ENCODE measurements at places on chromosomes 16 and 17.

GRCh38 chr17:17541640-17542001, 45.4 kb upstream of the RASD1 start:
- DNase-seq, result no peak

DNA sequence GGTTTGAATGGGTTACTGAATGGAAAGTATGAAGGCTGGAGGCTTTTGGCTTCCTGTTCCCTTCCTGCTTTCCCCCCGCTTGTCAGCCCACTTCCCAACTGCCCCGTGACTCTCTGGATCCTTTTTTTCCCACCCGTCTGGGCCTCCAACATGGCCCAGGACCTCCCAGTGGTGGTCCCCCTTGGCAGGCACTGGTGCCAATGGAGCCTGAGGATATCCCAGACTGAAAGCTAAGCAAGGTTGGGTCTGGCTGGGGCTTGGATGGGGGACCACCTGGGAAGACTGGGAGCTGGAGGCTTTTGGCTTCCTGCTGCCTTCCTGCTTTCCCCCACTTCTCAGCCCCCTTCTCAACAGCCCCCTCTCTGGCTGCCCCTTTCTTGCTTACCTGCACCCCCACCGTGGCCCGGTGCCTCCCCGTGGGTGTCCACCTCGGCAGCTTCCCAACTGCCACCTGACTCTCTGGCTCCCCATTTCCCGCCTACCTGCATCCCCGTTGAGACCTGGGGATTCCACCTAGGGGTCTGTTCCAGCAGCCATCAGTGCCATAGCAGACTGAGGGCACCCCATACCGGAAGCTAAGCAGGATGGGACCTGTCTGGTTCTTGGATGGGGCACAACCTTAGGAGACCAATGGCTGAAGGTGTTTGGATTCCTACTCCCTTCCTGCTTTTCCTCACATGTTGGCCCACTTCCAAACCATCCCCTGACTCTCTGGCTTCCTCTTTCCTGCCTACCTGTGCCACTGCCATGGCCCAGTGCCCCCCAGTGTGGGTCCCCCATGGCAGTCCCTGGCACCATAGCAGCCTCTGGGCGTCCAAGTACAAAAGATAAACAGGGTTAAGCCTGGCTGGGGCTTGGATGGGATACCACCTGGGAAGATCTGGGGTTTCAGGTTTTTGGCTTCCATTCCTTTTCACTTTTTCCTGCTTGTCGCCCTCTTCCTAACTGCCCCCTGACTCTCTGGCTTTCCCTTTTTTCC, 2295.3 kb downstream of the TP53TG3F start:
- DNase-seq, result no peak

GRCh38 chr16:53358884-53359283, 75.4 kb upstream of the RBL2 start:
- no peak for DNase-seq

- DNase-seq, result no peak
Measured at GRCh38 chr17:59832883-59833379, 59.8 kb downstream of the TUBD1 start.

DNA sequence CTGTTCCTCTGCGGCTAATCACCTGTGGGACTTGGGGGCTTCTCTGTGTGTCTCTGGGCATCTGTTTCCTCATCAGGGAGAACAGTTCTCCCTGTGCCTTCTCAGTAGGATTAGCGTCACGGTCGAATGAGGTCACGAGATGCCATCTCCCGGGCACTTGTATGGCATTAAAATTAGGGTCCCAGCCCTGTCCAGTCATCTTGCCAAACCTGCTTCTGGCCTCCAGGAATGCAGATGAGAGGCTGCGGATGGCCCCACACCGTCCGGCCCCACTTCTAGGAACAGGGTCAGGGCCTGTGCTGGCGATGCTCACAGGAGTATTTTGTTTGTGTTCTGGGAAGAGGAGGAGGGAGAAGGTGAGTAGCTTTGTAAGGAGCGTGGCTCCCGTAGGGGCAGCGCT, 58.5 kb downstream of the OR1D5 start:
- DNase-seq, result no peak

GRCh38 chr16:86635176-86635876, 57.0 kb downstream of the FOXL1 start:
- no peak for DNase-seq

GRCh38 chr16:87647431-87648185, 45.3 kb downstream of the JPH3 start:
- no peak for DNase-seq

GRCh38 chr17:74028354-74029116, 174.9 kb upstream of the RPL38 start:
- DNase-seq, result no peak

DNA sequence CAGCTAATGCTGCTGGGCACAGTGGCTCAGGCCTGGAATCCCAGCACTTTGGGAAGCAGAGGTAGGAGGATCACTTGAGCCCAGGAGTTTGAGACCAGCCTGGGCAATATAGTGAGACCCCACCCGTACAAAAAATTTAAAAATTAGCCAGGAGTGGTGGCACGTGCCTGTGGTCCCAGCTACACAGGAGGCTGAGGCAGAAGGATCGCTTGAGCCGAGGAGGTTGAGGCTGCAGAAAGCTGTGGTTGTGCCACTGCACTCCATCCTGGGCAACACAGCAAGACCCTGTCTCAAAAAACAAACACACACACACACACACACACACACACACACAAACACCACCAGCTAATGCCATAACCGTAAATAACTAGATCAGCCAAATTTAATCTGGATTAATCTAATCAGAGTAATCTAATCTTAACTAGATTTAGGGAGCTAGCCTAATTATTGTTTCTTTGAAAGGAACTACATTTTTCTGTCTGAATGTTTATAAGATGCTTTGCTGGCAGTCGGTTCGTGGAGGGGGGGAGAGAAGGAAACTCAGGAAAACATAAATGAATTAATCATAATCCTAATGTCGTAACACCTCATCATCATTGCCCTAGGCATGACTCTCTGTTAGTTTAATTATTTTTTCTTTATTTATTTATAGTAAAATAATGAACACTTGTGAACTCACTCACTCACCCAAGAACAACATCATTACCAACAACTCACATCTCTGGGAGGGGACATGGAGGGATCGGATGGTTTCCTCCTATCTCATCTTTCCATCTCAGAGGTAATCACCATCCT, 12.5 kb upstream of the RBBP6 start:
- no peak for DNase-seq

- DNase-seq, result no peak
Measured at GRCh38 chr16:22638393-22639206, 127.9 kb downstream of the NPIPB5 start.

- no peak for DNase-seq
Measured at GRCh38 chr17:74757931-74758847, 9.8 kb downstream of the NHERF1 start.

DNA sequence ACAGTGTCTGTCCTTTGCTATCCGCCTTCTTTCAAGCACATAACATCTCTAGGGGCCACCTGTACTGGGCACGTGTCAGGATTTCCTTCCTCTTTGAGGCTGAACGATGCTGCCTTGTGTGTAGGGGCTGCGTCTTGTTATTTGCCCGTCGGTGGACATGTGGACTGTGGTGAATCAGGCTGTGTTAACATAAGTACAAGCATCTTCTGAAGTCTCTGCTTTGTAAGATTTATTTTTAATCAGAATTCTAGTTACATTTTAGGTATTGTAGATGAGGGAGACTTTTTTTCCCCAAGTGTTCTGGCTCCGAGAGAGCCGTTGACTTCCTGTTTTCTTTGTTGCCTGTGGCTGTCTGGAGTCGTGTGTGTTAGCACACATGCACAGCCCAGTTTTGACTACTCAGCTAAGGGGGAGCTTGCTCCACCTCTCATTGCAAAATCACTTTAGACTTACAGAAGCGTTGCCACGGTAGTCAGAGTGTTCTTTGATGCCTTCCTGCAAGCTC, 26.1 kb downstream of the SPG7 start:
- DNase-seq, result no peak

DNA sequence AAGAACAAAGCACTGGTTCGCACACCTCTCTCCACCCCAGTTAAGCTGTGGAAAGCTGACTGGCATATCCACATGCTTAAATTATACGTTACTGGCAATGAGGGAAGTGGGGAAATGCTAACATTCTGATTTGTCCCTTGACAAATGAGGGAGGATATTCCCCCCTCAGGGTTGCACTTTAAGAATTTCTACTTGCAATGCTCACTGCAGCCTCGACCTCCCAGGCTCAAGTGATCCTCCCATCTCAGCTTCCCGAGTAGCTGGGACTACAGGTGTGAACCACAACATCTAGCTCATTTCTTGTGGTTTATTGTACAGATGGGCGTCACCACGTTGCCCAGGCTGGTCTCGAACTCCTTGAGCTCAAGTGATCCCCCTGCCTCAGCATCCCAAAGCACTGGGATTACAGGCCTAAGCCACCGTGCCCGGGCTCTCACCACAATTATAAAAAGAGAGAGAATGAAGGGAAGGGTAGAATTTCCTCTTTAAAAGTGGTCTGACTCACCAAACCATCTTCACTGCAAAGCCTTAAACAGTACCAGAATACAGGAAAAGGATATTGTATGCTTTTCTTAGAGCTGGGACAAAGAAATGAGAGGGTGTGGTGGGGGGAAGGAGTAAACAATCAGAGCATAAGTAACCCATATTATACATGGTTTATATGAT, 38.9 kb downstream of the KANSL1 start:
- peak; percentile 73 for DNase-seq

DNA sequence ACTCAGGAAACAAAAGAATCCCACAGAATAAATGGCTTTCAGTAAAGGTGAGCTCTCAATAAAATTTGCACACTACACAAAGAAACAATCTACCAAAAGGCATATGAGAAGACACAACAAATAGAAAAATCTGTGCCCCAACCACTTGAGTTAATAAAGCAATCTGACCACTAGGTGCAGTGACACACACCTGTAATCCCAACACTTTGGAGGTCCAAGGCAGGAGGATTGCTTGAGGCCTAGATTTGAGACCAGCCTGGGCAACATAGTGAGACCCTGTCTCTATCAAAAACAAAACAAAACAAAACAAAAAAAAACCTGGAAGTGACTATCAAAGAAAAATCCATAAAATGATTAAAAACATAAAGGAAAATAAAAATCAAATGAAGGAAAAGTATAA, 9.6 kb upstream of the ABCA5 start:
- no peak for DNase-seq

DNA sequence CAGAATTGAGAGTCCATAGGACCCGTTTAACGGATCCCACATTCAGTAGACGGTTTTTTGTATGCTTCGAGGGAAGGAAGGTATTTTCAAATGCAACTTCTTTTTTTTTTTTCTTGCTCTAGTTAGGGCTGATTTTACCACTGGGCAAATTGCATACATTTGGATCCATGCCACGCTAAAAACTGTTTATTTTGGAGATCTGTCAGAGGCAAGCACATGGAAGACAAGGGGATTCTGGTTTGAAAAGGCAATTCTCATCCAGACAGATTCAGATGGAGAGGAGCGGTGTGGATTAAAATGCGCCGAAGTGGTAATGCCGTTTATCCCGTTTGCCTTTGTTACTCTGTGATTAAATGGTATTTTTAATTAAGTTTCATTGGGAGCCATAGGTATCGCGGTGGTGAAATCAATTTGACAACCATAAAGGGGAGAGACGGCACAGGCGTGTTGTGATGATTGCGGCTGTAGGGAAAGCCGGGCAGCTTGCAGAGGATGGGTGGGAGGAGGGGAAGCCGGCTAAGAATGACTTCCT, 170.4 kb downstream of the IRX3 start:
- DNase-seq, result no peak

GRCh38 chr16:4796982-4797804, 2.0 kb downstream of the SMIM22 start:
- no peak for DNase-seq

DNA sequence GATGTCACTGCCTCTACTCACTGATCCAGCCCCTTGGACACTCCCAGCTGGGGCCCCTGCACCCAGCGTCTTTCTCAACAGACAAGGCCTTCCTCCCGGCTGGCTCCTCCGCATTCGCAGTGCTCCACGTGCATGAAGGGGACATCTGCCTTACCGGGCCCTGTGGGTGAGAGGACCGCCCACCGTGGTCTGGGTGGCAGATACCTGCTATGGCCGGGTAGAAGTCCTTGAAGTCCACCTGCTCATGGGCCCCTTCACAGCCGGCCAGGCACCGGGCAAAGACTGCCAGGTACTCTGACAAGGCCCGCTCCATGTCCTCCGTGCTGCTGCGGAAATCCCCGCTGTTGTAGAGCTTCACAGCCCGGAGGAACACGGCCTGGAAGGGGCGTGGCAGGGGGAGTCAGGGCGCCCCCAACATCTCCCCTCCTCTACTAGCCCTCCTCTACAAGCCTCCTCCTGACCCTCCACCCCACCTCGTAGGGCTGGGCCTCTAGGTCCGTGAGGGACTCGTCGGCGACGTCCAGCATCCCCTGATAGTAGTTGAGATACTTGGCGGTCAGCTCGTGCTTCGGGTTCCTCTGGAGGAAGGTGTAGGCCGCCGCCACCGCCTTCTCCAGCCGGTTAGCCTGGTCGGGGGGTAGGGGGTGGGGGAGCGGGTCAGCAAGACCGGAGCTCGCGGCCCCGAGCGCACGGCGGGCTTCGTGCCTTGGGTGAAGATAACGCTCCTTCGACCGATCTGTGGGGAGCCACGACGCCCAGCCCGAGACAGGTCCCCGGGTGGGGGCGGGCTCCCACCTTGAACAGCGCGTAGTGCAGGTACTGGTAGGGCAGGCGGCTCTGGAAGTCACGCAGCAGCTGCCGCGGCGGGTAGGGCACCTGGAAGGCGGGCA, 845 bp downstream of the P3H4 start:
- DNase-seq, result no peak

- DNase-seq, result peak; percentile 37
Measured at GRCh38 chr17:40516581-40517285, 15.3 kb upstream of the TNS4 start.

- no peak for DNase-seq
Measured at GRCh38 chr17:81387100-81388090, 7.9 kb upstream of the BAHCC1 start.

GRCh38 chr17:74760404-74761105, 12.1 kb downstream of the NHERF1 start:
- no peak for DNase-seq

GRCh38 chr17:42754782-42755181, 6.2 kb upstream of the RAMP2 start:
- no peak for DNase-seq

DNA sequence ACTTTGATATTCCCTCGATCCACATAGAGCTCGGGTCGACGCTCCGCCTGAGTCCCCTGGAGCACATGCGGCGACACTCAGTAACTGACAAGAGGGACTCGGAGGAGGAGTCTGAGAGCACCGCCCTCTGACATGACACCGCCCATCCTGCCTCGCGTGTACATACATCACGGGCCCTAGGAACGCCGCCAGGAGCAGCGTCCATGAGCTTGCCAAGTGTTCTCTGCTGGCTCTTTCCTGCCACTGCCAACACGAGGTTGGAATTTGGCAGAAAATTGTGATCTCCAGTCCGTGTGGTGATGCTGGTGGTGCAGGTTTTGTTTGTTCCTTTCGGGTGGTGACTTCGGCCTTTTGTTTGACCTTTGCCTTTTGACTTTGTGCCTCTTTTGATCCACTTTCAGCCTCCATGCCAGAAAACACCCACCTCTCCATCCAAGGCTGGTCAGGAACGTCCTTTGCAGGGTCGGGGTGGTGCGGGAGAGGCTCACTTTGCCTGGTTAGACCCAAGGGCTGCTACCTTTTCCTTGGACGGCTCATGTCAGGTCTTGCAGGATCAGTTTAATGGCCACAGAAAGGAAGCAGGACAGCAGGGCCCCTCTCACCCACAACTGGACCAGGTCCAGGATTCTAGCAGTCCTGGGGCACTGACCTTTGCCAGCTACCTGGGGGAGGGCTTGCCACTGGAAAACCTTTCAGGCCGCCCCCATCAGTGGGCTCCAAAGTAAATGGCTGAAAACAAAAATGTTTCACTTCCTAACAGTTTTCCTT, 27.6 kb downstream of the ELAC2 start:
- DNase-seq, result no peak
